ENCODE measurements at places on chromosomes 4 and X.

GRCh38 chr4:181525634-181526033, 717.6 kb upstream of the TENM3 start:
- DNase-seq = no peak

DNA sequence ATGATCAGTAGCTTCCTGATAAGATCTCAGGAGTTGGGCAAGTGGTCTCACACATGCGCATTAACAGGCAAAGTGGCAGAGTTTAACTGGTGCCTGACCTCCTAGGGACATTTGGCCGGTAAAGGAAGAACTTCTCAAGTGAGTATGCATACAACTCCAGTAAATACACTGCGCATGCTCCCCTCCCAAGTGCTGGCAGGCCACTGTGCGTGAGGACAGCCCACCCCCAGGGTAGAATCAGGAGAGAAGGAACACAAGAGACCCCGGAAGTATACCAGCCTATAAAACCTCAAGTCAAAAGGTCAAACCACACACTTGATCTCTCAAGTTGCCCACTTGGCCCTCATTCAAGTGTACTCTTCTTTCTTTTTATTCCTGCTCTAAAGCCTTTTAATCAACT, 225.5 kb upstream of the ANKRD50 start:
- DNase-seq = no peak

GRCh38 chrX:24149351-24150050, at the start of gene ZFX:
TSS of gene ZFX (plus strand) at chrX:24149729. CDS start at chrX:24172743, 23,014 bp downstream.
- DNase-seq = peak; percentile 61

DNA sequence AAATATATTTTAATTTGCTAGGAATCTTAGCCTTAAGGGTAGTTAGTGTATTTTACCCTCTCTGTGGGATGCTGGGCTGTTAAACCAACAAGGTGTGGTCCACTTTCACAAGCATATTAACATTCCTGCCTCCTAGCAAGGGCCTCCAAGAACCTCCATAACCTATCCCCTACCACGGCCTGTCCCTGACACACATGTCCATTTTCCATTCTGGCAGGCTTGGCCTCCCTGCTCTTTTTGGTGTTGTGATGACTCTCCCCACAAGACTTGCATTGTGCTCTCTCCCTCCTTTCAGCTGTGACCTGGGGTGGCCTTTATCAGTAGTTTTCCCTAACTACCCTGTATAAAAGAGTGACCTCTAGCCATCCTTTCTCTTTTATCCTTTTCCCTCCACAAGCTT, 120.2 kb downstream of the KLHL8 start:
- no peak for DNase-seq

GRCh38 chrX:136251041-136251991, at the start of gene MAP7D3:
TSS of gene MAP7D3 (minus strand) at chrX:136251400. CDS start at chrX:136251358, 42 bp downstream.
- peak; percentile 66 for DNase-seq

GRCh38 chrX:149069899-149070298, 435.2 kb downstream of the IDS start:
- DNase-seq = no peak

GRCh38 chr4:153758688-153759406, 977 bp downstream of the RNF175 start:
- DNase-seq = no peak

DNA sequence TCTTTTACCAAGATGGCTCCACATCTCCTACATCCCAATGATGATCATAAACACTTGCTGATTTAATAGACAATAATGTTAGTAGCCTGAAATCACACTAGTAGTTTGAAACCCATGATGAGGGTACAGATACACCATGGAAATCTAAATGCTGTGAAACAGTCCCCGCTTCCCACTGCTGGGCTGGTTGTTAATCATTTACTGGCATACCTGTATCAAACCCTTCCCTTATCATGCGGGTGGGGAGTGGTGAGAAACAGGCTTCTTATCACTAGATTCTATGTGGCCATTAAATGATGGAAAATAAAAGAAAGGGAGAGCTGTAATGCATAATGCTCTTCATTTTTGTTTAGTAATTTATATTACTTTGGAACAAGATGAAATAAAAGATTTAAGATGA, 21.9 kb downstream of the MAOA start:
- DNase-seq = no peak
